ENCODE measurements at places on chromosomes 1 and 21.

GRCh38 chr1:9085306-9085940 lies 16.0 kb upstream of the SLC2A5 start:
- DNase-seq = no peak

GRCh38 chr1:220690140-220691052 lies at the start of gene C1orf115:
TSS of gene C1orf115 (plus strand) at chr1:220690363. CDS start at chr1:220690403, 40 bp downstream.
- DNase-seq = peak; percentile 16

GRCh38 chr1:54131419-54131818 lies 21.4 kb downstream of the CDCP2 start:
- no peak for DNase-seq

DNA sequence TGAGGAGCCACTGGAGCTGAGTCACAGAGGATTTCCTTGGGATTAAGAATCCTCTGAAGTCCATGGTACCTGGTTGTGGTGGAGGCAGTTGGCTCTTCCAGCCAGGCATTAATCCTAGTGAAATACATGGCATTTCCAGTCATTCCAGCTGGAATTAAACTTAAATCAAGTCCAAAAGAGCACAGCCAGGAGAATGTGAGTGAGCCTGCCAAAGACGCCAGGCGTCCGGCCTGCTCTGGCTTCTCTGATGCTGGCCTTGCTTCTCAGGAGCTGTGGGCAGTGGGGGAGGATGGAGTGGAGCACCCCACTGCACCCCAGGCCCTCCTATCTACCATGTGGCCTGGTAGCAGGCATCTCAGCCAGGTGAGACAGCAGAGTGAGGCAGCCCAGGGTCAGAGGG lies 23.4 kb upstream of the TENT5C start:
- DNase-seq = no peak

DNA sequence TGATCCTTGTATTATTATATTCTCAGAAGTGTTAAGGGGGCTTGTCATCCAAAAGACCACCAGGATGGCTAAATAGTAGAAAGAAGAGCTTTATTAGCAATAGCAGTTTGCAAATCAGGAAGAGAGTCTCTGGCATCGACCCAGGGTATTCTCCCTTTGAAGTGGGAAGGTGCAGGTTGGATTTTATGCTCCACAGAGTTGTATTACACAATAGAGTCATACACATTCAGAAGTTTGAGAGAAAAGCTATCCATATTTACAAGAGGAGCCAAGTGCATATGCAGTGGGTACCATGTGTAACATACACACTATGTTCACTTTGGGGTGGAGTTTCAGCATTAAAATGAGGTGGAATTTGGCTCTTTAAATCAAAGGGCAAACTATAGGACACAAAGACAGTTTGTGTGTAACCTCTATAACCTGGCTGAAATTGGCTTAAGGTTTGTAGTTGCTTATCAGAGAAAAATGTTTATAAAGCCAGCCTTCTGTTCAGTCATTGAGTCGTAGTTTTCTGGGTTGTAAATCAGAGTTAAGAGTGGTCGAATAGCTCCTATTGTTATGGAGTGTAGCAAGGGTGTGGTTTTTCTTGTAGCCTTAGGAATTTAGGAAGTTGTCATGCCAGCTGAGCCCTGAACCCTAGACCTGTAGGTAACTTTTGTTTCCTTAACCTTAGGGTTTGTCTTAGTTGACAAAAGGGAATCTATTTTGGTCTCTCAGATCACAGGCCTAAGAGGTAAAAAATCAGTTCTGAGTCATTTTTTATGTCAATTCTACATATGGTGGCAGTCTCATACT lies 125.3 kb downstream of the DNM3 start:
- no peak for DNase-seq

GRCh38 chr1:178527117-178527516 lies 14.2 kb downstream of the TEX35 start:
- no peak for DNase-seq

- no peak for DNase-seq
These were observed at the start of gene PLD5 for GRCh38 chr1:242524571-242525359. TSS of gene PLD5 (minus strand) at chr1:242524697.

GRCh38 chr1:184150776-184151531 lies 99.4 kb downstream of the TSEN15 start:
- no peak for DNase-seq

GRCh38 chr1:179953974-179954492 lies 577 bp upstream of the CEP350 start:
- no peak for DNase-seq

GRCh38 chr1:26537951-26538352 lies 8.4 kb downstream of the RPS6KA1 start:
- peak; percentile 44 for DNase-seq

- DNase-seq = no peak
These were observed 11.9 kb upstream of the TMEM61 start for GRCh38 chr1:54968551-54968950.

DNA sequence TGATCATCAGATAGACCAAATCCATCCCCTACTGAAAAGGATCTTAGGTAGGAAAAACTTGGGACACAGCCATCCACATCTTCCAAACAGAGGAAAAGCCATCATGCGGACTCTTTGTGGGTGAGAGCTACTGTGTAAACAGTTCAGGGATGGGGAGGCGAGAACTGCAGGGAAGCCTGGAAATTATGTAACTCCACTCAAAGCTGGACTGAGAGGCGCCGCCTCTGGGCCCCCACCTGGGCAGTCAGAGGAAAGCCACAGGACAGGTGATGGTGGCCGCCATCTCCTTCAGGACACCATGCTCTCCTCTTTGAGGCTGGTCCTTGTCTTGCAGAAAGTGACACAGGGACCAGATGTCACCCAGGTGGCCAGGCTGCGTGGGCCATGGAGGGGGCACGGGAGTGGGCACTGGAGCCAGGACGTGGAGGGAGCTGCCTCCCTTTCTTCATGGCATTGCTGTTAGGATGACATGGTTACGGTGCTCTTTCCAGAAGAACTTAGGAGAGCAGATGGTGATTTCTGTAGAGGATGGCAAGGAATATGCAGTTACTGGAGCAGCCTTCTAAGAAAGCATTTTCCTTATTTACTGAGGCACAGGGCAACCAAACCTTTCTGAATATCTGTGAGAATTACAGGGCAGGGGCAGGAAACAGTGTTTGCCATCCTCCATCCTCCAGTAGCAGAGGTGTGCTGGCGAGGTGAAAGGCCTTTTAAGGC lies 32.0 kb upstream of the TDRD10 start:
- DNase-seq = no peak

DNA sequence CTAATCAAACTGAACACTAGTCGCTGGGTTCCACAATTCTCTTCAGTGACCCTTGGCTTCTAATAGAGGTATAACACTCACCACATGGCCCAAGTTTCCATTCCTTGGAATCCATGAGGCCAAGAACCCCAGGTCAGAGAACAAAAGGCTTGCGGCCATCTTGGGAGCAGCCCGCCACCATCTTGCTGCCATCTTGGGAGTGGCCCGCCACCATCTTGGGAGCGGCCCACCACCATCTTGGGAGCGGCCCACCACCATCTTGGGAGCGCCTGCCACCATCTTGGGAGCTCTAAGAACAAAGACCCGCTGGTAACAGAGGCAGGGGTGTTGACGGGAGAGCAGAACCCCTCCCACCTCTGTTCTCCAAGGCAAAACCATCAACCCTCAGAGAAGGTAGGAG lies 493.4 kb downstream of the MATN1 start:
- no peak for DNase-seq

- no peak for DNase-seq
These were observed 57.0 kb downstream of the VWA5B1 start for GRCh38 chr1:20347699-20348098.

DNA sequence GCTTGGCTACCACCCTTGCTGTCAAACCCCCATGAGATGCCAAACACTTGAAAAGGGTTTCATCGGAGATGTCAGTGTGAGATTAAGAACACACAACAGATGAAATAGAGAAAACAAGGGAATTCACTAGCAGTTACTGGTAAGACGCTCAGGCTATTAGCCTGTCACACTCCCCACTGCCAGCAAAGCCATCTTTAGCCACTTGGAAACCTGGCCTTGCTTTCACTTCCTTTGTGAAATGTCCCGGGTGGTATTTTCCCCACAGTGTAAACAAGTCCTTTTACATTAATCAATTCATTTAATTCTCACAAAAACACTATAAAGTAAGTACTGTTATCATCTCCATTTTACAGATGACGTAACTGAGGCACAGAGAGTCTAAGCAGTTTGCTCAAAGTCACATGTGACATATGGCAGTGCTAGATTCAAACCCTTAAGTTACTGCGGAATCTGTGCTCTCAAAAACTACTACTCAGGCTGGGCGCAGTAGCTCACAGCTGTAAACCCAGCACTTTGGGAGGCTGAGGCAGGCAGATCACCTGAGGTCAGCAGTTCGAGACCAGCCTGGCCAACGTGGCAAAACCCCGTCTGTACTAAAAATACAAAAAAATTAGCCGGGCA lies 32.7 kb upstream of the KHDRBS1 start:
- DNase-seq = no peak

DNA sequence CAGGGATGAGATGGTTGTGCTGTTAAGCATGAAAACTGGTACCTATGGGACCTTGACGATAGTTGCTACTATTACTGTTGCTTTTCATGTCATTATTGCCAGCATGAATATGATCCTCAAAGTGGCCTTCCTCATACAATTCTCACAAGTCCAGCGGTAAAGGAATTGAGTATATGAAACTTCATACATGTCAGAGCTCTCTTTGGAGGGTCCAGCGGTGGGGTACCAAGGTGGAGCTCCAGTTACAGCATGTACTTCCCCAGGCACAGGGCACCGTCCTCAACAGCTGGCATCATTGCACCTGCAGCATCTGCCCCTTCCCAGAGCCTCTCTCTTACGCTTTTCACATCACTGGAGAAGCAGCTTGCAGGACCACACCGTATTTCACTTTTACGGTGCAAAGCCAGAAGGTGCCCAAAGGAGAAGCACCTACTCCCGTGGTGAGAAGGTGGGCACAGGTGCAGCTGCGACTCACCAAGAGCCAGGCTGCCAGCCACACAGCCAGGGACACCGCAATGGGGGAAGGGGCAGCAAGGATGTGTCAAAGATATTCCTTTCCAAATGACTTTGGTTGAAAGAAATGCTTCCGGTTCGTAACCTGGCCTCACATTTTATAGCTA lies 166.4 kb upstream of the IRF2BP2 start:
- DNase-seq = no peak

- DNase-seq = no peak
These were observed 1.5 kb upstream of the BATF3 start for GRCh38 chr1:212700892-212701819.

- no peak for DNase-seq
These were observed 35.2 kb downstream of the DPT start for GRCh38 chr1:168693872-168694238.

DNA sequence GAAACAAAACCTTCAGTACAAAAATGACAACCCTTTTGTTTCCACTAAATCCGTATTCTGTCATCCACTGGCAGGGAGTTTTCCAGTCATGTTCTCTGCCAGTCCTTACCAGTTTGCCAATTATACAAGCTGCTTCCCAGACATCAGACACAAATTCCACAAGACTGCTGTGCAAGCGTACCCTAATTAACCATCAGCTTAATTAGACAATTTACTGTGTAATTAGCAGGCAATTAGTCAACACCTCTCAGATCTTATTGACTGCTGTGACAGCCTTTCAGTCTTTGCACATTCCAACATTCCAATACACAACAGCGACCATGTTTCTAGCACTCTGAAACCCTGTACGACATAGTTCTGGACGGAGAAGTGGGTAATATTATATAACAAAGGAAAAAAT lies 420.1 kb downstream of the DPYD start:
- DNase-seq = no peak

DNA sequence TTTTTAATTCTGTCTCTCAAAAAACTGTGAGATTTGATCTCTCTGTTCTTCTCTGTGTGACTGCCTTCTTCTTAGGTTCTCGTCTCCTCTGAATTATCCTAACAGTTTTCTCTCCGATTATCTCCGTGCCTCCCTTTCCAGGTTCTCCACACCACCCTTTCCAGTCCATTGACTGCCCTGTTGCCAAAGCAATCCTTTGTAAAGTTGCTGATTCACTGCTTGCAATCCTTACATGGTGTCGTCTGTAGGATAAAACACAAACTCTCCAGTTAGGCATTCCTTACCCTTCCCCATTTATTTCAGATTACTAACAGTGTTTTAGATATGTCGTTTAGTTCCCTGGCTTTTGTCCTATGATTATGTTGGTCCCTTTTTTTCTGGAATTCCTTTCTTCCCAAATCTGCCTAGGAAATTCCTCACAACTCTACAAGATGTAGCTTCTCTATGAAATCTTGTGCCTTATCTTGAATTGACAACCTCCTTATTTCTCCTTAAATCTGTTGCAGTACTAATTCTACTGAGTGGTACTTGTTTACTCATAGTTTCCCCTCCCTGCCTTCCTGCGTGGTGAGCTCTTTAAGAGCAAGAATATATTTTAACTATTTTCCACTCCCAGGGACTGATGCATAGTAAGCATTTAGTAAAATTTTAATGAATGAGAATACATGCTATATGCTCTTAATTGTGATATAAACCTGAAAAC lies 22.3 kb downstream of the RCOR3 start:
- DNase-seq = no peak

GRCh38 chr1:233015965-233016364 lies 65.6 kb downstream of the NTPCR start:
- DNase-seq = no peak

DNA sequence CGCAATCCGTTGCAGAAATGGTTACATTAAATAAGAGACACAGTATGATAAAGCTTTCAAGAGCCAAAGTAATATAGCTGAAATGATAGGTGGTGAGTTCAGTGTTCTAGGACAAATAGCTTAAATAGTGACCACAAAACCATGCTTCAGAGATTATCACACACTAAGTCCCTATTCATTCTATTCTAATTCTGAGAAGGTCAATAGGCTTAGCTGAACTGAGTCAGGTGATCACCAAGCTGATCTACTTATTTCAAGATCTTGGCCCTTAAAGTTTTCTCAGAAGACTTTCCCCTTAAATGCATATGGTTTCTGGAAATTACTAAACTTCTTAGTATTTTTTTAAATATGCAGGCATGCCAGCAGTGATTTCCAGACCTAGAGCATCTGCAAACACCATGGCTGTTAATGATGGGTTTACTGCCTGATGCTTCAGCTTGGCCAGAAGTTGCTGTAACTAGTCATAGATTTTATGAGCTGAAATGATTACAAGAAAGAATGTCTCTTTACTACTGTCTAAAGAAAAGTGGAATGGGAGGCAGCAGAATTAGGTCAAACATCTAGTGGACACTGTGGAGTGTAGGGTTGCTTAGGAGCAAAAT lies 242.9 kb downstream of the ST6GALNAC3 start:
- DNase-seq = no peak

- no peak for DNase-seq
These were observed 3.9 kb downstream of the TMEM63A start for GRCh38 chr1:225878282-225878681.

- no peak for DNase-seq
These were observed 694 bp downstream of the ZBTB7B start for GRCh38 chr1:155003227-155003765.

DNA sequence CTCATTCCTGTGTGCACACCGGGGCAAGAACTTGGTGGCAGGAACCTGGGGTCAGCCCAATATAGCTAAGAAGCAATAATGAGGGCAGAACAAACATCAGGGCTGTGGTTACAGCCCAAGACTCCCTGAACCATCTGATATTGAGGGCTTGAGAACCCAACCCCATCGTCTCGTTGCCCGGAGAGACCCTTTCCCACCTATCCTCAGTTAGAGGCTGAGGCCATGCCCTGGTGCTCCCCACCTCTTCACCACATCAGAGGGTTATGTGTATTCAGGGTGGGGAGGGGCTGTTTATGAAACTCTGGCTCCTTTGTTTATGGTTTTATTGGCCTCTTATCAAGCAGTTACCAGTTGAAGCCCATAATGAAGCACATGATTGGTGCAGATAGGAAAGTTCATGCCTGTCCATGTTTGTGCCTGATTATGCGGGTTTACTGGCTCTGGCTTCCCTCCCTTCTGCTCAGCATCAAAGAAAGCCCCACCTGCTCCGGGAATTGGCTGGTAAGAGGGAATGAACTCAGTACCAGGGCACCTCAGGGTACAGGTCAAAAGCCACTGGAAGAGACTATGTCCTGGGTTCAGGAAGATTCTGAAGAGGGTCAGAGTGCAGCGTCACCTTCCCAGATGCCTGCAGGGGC lies 14.5 kb downstream of the NUAK2 start:
- no peak for DNase-seq

Measured in hematopoietic multipotent progenitor cell treated with erythropoietin and hydrocortisone succinate and interleukin-3 and kit ligand, for 17 days (in vitro differentiated cells).